GM12892 (cell line): ENCODE measurements at places on chromosomes 4 and X.

DNA sequence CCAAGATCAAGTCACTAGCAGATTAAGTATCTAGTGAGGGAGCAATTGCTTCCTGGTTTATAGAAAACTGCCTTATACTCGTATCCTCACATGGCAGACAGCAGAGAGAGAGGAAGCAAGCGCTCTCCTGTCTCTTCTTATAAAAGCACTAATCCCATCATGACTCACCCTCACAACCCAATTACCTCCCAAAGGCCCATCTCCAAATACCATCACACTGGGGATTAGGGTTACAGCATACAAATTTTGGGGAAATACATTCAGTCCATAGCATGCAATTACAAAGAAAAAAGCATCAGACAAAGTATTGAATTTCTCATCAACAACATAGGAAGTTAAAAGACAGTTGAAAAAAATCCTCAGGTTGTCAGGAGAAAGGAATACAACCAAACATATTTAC lies 292.6 kb downstream of the IQCM start:
- no peak for DNase-seq

GRCh38 chrX:153539171-153539978 lies 21.9 kb downstream of the ATP2B3 start:
- peak; percentile 69 for DNase-seq

DNA sequence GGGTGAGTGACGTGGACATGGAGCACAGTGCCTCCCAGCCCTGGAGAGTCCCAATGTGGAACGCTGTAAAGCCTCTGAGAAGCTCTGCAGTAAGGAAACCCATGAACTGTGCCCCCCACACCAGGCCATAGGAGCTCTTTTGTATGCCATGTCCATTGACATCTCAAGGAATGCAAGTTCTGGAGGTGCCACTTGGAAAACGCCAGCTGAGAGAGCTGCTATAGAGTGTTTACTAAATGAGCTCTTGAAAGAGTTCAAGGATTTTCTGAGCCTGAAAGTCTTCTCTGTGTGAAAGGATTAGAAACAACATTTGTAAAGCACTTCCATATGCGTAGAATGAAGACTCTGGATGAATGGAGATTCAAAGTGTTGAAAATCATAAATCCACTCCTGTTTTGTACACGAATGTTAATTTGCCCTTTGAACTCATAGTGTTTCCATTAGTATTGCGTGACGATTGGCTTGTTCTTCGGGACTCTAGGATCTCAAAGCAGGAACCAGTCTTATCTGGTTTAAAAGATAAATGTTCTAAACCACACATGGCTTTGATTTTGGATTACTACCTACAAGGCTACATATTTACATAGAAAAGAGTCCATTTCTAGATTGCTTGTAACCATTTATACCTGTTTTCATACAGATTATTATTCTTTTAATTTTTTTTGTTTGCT lies 41.8 kb upstream of the STOX2 start:
- DNase-seq, result no peak

GRCh38 chrX:45761920-45762319 lies 561.2 kb upstream of the DIPK2B start:
- no peak for DNase-seq

DNA sequence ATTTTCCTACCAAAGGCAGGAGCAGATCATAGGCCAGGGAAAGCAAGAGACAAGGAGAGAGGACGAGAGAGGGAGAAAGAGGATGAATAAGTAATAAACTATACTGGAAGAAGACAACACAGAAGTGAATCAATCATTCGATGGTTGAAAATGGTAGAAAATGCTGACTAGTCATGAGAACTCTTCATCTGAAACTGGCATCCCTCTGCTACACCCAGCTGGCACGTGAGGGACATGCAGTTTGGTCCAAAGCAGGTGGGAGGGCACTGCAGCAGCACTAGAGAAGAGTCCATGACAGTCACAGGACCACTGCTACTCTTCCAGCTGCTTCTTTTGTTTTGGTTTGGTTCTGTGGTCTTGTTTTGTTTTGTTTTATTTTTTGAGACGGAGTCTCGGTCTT lies 74.1 kb downstream of the AFAP1 start:
- no peak for DNase-seq
